MM.1S (cell line): ENCODE measurements at places on chromosomes 6 and 20.

GRCh38 chr6:125955973-125956372, 597 bp upstream of the HINT3 start:
- no peaks in the 10 kb centered on the region for H3K36me3 ChIP-seq
- peak overlapping the region; percentile 86 for H3K4me3 ChIP-seq
- H3K4me1 ChIP-seq: peaks cover 16% of the 10 kb centered on the region
- no peak overlapping the region for H3K27ac ChIP-seq
- no peak for DNase-seq
- H3K27me3 ChIP-seq: no peaks in the 10 kb centered on the region

GRCh38 chr6:96301781-96302180, 219.8 kb upstream of the UFL1 start:
- H3K4me1 ChIP-seq: no peaks in the 10 kb centered on the region; the same call in 1 of the 2 replicates
- H3K4me3 ChIP-seq: no peak overlapping the region
- no peak overlapping the region for H3K27ac ChIP-seq
- H3K27me3 ChIP-seq: no peaks in the 10 kb centered on the region
- no peaks in the 10 kb centered on the region for H3K36me3 ChIP-seq

GRCh38 chr20:4881006-4881730, 120.1 kb downstream of the SLC23A2 start:
- no peak overlapping the region for H3K4me3 ChIP-seq
- H3K27ac ChIP-seq: no peak overlapping the region
- H3K4me1 ChIP-seq: no peaks in the 10 kb centered on the region
- no peak for DNase-seq

DNA sequence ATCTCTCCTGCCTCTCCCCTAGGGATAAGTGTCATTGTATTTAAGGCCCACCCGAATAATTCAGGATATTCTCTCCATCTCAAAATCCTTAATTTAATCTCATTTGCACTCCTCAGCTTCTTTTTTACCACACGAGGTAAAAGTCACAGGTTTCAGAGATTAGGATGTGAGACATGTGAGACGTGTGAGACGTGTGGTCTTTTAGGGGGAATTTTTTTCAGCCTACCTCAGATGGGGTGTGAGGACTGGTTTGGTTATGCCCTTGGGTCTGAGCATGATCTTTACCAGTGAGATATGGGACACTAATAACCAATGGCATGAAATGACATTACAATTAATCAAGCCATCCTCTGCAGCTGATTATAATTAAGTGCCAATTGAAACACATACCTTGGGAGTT, 324.2 kb downstream of the BMP2 start:
- H3K36me3 ChIP-seq: no peaks in the 10 kb centered on the region
- H3K27me3 ChIP-seq: no peaks in the 10 kb centered on the region
- H3K27ac ChIP-seq: no peak overlapping the region
- no peak overlapping the region for H3K4me3 ChIP-seq
- H3K4me1 ChIP-seq: no peaks in the 10 kb centered on the region

DNA sequence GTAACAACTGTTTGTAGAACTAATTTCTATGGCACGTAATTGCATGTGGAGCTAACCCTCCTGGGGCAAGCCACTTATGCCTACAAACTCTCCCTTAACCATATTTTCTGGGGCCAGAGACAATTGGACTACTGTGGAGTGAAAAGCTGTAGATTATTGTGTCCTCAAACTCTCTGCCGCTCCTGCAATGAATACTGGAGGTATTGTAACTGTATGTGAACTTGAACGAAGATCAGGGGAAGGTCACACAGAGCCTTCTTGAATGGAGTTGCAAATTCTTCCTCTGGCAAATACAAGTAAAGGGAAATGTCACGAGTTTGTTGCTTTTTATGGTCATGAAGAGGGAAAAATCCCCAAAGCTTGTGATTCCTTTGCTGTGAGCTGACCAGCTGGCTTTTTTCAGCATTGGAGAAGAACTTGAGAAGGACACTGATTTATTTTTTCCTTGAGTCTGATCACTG, 18.2 kb downstream of the AKAP12 start:
- H3K4me1 ChIP-seq: no peaks in the 10 kb centered on the region
- no peak for DNase-seq
- H3K4me3 ChIP-seq: no peak overlapping the region
- H3K36me3 ChIP-seq: no peaks in the 10 kb centered on the region

DNA sequence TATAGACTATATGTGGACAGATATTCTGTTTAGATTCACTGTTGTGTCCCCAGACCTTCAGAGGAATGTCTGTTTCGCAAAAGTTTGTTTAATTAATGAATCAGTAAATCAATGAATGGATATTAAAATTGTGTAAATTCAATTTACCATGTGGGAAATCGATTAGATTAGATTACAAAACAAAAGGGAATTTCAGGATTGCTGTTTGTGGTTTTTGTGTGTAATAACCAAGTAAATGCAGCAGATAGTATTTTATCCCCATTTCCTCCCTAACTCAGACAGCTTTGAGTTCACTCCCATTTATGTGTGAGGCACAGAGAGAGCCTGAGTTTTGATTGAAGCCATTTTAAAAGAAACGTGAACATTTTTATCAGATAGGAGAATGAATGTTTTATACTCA, 214.8 kb downstream of the ADGB start:
- H3K27ac ChIP-seq: no peak overlapping the region
- no peak for DNase-seq
- H3K4me3 ChIP-seq: no peak overlapping the region
- no peaks in the 10 kb centered on the region for H3K27me3 ChIP-seq
- H3K4me1 ChIP-seq: no peaks in the 10 kb centered on the region

DNA sequence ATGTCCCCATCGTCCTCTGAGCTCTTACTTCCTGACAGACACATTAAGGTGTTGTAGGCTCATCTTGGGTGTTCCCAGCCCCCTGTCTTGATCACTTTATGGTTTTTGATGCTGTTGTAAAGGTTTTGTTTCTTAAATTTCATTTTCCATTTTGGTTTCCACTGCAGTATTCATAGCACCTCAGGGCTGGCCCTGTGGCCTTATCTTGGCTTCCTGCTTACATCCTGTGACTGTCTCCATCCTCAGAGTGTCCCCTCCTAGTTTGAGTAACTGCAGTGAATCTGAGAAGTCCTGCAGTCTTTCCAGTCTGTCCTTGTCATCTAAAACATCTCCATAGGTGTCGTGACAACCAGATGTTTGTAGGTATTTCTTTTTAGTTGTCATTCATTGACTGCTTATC, 50.9 kb downstream of the JARID2 start:
- DNase-seq: peak; percentile 67
- no peak overlapping the region; the same call in 1 of the 2 replicates for H3K4me3 ChIP-seq
- H3K27me3 ChIP-seq: no peaks in the 10 kb centered on the region
- no peaks in the 10 kb centered on the region for H3K36me3 ChIP-seq

DNA sequence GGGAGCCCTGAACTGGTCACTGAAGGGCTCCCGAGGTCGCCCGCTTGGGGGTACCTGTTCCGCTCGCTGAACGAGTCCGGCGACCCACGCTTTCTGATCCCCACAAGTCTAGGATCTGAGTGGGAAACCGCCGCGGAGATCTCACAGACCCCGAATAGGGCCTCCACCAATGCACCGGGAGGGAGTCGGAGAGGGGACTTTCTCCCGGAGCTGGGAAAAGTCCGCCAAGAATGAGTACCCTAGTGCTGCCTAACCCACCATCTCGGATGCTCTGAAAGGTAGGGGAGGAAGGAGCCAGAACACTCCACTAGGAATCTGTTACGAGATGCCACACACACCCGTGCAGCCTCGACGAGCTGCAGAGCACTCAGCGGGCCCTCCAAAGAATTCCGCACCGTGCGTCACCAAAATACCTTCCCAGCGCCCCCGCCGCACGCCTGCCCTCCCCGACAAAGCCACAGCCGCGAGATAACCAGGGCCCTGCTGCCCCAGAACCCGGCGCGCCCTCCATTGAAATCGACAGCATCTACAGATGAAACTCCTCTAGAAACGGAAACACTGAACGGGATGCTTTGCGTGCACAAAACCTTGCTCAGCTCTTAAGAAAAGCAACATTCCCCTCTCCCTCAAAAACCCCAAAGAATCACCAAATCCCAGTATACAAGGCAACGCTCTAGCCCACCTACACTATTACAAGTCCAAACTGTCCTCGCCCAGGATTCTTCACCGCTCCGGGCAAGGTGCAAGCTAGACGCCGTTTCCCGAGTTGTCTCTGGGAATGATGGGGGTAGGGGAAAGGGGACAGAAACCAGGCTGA, 686 bp downstream of the COL12A1 start:
- peaks cover 4% of the 10 kb centered on the region; the same call in 1 of the 2 replicates for H3K4me1 ChIP-seq
- H3K4me3 ChIP-seq: peak overlapping the region; percentile 44
- H3K27ac ChIP-seq: no peak overlapping the region

DNA sequence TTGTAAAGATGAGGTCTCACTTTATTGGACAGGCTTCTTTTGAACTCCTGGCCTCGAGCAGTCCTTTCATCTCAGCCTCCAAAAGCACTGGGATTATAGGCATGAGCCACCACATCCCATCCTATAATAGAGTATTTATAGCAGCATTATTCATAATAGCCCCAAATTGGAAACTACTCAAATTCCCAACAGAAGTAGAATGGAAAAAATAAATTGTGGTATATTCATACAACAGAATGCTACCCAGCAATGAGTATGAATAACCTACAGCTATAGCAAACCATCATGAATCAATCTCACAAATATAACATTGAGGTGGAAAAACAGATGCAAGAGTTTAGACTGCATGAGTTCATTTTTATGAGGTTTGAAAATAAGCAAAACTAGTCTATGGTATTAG, 84.8 kb upstream of the BTBD3 start:
- no peaks in the 10 kb centered on the region for H3K4me1 ChIP-seq
- H3K27me3 ChIP-seq: no peaks in the 10 kb centered on the region
- H3K4me3 ChIP-seq: no peak overlapping the region
- no peak overlapping the region for H3K27ac ChIP-seq
- no peaks in the 10 kb centered on the region for H3K36me3 ChIP-seq
- DNase-seq: no peak

DNA sequence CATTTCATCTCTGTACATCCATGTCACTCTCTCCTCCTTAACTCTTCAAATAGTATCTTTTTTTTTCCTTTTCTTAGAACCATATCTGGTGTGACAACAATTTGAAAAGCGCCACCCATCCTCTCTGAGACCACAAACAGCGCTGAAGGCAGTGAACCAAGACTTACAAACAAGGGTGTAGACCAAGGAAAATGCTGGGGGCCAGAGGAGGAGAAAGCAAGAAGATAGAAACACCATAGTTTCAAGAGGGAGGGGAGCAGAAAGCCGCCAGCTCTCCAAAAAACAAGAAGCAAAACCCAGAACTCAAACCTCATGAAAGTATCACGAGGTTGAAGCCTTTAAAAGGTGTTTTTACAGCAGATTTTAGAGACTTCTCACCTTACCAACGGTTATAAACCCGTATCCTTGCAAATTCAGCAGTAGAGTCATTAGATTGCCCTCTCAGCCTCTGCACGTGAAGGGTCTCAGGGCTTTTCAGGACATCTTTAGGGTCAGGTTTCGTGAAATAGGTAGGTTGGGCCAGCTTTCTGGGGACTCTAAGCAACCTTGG, 13.3 kb upstream of the RIPOR2 start:
- H3K4me3 ChIP-seq: no peak overlapping the region
- H3K4me1 ChIP-seq: peaks cover 18% of the 10 kb centered on the region
- H3K27ac ChIP-seq: 0 out of 2 replicates have a peak overlapping the region, but pooled peaks have one; percentile 2
- no peaks in the 10 kb centered on the region for H3K27me3 ChIP-seq
- peak; percentile 26 for DNase-seq

- H3K4me3 ChIP-seq: peak overlapping the region; percentile 40
- peaks cover 6% of the 10 kb centered on the region for H3K4me1 ChIP-seq
- H3K27me3 ChIP-seq: no peaks in the 10 kb centered on the region
- peak overlapping the region; percentile 75; the same call in 1 of the 2 replicates for H3K27ac ChIP-seq
Measured at GRCh38 chr6:12483712-12484111, 193.6 kb downstream of the EDN1 start.

GRCh38 chr6:28218312-28219248, 6.5 kb upstream of the ZSCAN9 start:
- no peaks in the 10 kb centered on the region for H3K4me1 ChIP-seq
- peaks cover 31% of the 10 kb centered on the region for H3K27me3 ChIP-seq
- no peak overlapping the region for H3K27ac ChIP-seq
- no peaks in the 10 kb centered on the region for H3K36me3 ChIP-seq
- DNase-seq: peak; percentile 49

DNA sequence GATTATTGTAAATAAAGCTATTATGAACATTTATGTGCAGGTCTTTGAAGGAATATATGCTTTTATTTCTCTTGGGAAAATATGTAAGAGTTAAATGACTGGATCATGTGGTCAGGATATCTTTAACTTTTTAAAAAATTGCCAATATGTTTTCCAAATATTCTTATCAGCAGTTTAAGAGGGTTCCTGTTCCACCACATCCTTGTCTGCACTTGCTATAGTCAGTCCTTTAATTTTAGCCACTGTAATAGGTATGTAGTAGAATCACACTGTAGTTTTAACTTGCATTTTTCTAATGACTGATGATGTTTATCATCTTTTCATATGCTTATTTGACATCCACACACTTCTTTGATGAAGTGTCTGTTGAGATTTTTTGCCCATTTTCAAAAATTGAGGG, 23.6 kb upstream of the HIVEP2 start:
- DNase-seq: no peak
- no peaks in the 10 kb centered on the region for H3K4me1 ChIP-seq
- no peak overlapping the region for H3K4me3 ChIP-seq
- H3K36me3 ChIP-seq: no peaks in the 10 kb centered on the region
- no peaks in the 10 kb centered on the region for H3K27me3 ChIP-seq

- H3K4me3 ChIP-seq: no peak overlapping the region
- no peaks in the 10 kb centered on the region for H3K36me3 ChIP-seq
- H3K27ac ChIP-seq: no peak overlapping the region
- no peak for DNase-seq
Measured at GRCh38 chr6:78910591-78911171, 43.3 kb downstream of the IRAK1BP1 start.

GRCh38 chr6:42140032-42140431, 2.4 kb downstream of the C6orf132 start:
- H3K4me1 ChIP-seq: no peaks in the 10 kb centered on the region
- no peak overlapping the region for H3K27ac ChIP-seq
- no peak overlapping the region for H3K4me3 ChIP-seq
- DNase-seq: no peak
- H3K36me3 ChIP-seq: no peaks in the 10 kb centered on the region

DNA sequence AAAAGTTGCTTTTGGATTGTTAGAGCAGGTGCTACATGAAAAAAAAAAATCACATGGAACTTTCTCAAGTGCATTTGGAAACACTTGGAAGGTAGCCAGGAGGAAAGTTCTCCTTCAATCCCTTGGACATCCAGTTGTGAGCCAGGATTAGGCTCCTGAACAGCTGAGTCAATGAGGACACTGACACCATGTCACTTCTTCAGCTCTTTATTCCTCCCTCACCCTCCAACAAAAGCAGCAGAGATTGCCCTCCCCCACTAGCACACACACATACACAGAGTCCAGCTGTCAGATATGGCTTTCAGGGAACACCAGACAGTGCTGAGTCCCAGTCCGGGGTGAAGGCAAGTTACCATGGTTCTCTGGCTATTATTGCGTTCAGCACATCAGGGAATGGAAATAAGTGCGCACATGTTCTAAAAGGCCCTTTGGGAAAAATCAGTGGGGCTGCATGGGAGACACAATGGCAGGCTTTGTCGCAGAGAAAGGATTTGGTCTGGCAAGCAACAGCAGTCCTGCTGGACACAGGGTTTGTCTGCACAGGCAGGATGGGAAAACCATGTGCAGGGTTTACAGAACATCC, 124.7 kb upstream of the MARCKS start:
- H3K4me1 ChIP-seq: no peaks in the 10 kb centered on the region
- no peaks in the 10 kb centered on the region for H3K27me3 ChIP-seq
- no peak overlapping the region for H3K4me3 ChIP-seq

- H3K36me3 ChIP-seq: no peaks in the 10 kb centered on the region
- H3K4me3 ChIP-seq: no peak overlapping the region
- H3K27me3 ChIP-seq: no peaks in the 10 kb centered on the region
Measured at GRCh38 chr6:38524436-38525145, 115.1 kb downstream of the BTBD9 start.

GRCh38 chr20:20712004-20712473, 405 bp downstream of the RALGAPA2 start:
- no peak for DNase-seq
- no peaks in the 10 kb centered on the region for H3K27me3 ChIP-seq
- H3K27ac ChIP-seq: no peak overlapping the region
- no peaks in the 10 kb centered on the region for H3K36me3 ChIP-seq
- peaks cover 4% of the 10 kb centered on the region; the same call in 1 of the 2 replicates for H3K4me1 ChIP-seq
